ENCODE measurements at places on chromosomes 1 and 21. TPM values are rescaled to one million over a fixed set of nuclear protein-coding genes. Genes with fewer than 3 reads are reported as not detected.

DNA sequence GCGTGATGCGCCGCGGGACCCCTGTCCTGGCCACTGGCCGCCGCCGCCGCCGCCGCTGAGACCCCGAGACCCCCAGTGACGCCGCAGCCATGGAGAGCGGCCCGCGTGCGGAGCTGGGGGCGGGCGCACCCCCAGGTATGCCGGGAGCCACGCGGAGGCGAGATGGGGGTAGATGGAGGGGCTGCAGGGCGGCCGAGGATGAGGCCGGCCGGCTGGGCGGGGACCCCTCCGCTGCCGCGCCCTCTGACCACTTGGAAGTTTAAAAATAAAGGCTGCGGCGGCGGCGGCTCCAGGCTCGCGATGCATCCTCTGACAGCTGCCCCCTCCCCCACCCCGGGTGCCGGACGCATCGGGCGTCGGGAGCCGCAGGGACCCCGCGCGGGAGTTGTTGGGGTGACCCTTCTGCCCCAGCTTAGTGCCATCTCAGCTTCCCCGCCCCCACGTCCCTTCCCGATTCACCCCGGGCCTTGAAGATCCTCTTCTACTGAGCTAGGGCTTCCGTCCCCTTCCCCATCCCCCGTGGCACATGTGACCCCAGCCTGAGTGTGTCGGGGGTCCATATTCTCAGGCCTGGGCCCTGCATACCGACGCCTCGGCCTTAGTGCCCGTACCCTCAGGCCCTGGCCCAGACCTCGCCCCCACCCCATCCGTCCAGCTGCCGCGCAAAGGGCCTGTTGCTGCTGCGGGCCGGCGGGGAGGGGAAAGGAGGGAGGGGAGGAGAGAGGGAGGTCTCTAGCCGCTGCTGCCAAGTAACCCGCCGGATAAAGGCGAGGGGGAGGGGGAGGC, 562 bp downstream of the MAP7D1 start:
- H3K36me3 ChIP-seq: no peaks in the 10 kb centered on the region
- no peak for DNase-seq
- H3K4me1 ChIP-seq: peaks cover 9% of the 10 kb centered on the region
- peaks cover 24% of the 10 kb centered on the region for H3K27me3 ChIP-seq

DNA sequence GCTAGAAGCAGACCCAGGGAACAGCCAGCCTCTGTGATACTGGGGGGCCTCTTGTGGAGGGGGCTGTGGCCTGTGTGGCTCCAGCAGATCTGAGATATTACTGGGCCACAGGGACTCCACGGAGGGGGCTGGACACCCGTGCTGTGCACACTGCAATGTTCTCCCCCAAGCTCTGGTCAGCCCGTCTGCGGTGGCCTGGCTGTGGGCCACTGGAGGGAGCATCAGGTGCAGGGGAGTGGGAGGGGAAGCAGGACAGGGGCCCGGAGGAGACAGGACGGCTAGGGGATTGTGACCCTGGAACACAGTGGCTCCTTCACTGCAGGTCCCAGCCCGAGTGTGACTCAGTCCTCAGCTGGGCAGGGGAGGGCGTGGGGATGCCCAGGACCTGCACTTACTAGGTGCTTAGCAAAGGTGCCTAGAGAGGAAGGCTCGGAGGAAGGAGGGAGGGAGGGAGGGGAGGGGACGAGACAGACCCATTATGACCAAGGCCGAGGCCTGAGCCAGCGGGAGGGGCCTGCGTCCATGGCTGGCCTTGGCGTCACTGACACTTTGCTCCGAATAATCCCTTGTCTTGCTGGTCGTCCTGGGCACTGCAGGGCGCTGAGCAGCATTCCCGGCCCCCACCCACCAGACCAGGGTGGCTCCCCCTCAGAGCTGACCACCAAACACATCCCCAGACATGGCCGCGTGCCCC, 44.2 kb downstream of the PRDM16 start:
- H3K27me3 ChIP-seq: no peaks in the 10 kb centered on the region
- DNase-seq: no peak

IGSF9 gene
- total RNA-seq: 28.1 TPM

DNA sequence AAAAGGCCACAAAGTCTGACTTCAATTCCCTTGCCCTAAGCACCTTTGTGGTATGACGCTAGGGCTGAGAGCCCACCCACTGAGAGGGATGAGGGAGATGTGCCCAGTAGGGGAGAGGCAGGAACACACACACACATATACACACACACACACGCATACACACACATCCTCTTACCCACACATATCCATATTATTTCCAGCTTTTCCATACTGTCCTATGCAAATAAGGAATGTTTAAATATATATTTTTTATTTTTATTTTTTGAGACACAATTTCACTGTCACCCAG, 3.0 kb downstream of the RAB25 start:
- no peaks in the 10 kb centered on the region for H3K4me1 ChIP-seq
- no peak overlapping the region for H3K4me3 ChIP-seq
- no peak for DNase-seq
- no peaks in the 10 kb centered on the region for H3K36me3 ChIP-seq

GRCh38 chr1:204726478-204726877, 40.9 kb upstream of the LRRN2 start:
- H3K4me3 ChIP-seq: no peak overlapping the region
- DNase-seq: no peak
- H3K27ac ChIP-seq: no peak overlapping the region

DNA sequence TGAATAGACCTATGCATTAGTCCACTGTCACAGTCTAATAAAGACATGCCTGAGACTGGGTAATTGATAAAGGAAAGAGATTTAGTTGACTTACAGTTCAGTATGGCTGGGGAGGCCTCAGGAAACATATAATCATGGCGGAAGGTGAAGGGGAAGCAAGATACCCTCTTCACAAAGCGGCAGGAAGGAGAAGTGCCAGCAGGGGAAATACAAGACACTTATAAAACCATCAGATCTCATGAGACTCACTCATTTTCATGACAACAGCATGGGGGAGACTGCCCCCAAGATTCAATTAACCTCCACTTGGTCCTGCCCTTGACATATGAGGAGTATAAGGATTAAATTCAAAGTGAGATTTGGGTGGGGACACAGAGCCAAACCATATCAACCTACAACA, 59.4 kb downstream of the CAPN9 start:
- no peak overlapping the region for H3K27ac ChIP-seq
- H3K27me3 ChIP-seq: no peaks in the 10 kb centered on the region
- peak; percentile 16 for DNase-seq
- H3K4me1 ChIP-seq: no peaks in the 10 kb centered on the region
- H3K36me3 ChIP-seq: no peaks in the 10 kb centered on the region

DNA sequence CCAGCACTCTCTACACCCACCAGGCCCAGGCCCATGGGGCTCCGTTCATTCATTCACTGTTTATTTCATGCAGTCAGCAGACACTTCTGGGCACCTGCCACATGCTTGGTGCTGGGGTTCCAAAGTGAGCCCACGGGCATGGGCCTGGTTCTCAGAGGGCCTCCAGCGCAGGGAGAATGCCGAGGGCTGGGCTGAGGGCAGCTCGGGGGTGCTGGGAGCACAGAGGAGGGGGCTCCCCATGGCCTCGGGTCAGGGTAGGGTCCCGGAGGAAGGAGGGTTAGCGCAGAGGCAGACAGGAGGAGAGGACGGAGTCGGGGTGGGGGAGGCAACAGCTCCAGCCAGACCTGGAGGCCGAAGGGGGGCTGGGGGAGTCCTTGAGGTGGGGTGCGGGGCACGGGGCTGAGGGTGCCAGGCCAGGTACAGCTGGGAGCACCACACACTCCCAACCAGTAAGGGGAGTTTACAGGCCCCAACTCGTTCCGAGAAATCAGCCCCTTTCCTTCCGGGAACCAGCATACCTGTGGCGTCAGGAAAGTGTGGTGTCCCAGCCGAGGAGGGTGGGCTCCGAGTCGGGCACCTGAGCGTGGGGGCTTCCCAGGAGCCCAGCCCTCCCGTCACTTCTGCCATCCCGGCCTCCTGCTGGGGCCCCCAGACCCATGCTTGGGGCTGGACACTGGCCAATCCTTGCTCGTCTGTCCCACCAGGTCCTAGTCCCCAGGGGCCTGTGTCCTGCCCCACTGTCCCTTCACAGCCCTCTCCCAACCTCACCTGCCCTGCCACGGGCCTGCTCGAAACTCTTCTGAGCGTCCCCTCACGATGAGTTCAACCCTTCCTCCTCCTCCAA, 10.8 kb downstream of the ARHGEF16 start:
- H3K36me3 ChIP-seq: no peaks in the 10 kb centered on the region
- H3K27me3 ChIP-seq: no peaks in the 10 kb centered on the region
- H3K4me1 ChIP-seq: no peaks in the 10 kb centered on the region
- no peak overlapping the region for H3K4me3 ChIP-seq
- DNase-seq: no peak

SLC25A24 gene
- 36.8 TPM for total RNA-seq

GRCh38 chr1:225471109-225471452, 43.2 kb upstream of the LBR start:
- H3K27me3 ChIP-seq: no peaks in the 10 kb centered on the region
- H3K36me3 ChIP-seq: no peaks in the 10 kb centered on the region

GRCh38 chr1:30740251-30741238, 17.0 kb downstream of the LAPTM5 start:
- no peaks in the 10 kb centered on the region for H3K27me3 ChIP-seq
- no peaks in the 10 kb centered on the region for H3K4me1 ChIP-seq

DNA sequence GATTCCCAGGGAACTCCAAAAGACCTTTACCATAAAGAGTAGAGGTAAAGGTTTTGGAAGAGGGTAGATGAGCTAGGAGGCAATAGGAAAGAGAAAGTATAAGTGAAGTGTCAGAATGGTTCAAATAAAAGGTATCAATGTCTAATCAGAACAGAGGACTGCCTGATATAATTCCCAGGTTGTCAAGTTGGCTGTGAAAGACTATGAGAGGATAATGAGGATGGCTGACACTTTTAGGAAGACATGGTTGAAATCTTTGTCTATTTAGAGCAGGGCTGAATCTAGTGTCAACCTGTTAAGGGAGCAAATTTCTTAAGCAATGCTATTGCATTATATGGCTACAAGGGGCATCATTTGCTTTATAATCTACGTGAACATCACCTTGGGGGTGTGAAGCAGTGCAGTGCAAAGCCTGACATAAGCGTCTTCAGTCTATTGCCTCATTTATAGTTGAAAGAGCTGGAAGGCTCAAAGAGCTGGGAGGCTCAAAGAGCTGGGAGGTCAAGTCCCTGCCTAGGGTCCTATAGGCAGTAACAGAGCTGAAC, 308.3 kb upstream of the DEPDC1 start:
- H3K27me3 ChIP-seq: no peaks in the 10 kb centered on the region
- H3K27ac ChIP-seq: no peak overlapping the region
- H3K4me1 ChIP-seq: no peaks in the 10 kb centered on the region

GRCh38 chr1:156371553-156372264, 2.7 kb downstream of the RHBG start:
- peaks cover 3% of the 10 kb centered on the region for H3K4me1 ChIP-seq
- H3K4me3 ChIP-seq: no peak overlapping the region
- DNase-seq: no peak
- H3K27me3 ChIP-seq: no peaks in the 10 kb centered on the region
- H3K27ac ChIP-seq: no peak overlapping the region

DNA sequence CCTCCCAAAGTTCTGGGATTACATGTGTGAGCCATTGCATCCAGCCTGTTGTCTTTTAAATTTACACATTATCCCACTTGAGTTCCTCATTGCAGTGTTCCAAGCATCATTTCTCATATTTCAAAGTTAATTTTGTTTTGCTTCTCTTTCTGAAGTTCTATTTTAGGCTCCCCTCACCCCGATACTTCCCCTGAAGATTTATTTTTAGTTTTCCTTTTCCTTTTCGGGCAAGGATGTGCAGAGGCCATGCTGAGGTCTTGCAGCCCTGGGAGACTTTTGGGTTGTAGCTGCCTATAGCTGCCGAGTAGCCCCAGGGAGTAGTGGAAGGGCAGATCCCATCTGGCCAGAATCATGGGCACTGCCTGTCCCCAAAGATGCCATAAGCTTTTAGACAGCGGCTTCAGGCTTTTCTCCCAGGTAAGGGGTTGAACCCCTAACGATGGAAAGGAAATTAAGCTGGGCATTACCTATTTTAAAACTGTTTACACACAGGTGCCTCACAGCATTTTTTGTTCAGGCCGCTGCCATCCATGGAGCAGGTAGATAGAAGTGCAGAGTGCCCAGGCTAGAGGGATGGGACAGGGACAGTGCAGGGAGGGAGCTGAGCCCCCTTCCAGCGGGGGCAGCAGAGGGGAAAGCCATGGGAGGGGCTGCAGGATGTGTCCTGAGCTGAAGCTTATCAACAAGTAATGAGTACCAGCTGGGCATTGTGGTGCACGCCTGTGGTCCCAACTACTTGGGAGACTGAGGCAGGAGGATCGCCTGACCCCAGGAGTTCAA, 15.9 kb downstream of the PSEN2 start:
- H3K27ac ChIP-seq: no peak overlapping the region
- no peak for DNase-seq
- no peaks in the 10 kb centered on the region for H3K27me3 ChIP-seq
- H3K4me3 ChIP-seq: no peak overlapping the region
- H3K4me1 ChIP-seq: no peaks in the 10 kb centered on the region

NDC1 gene
- total RNA-seq: 57.0 TPM

OR2T33 gene
- total RNA-seq: not detected

GRCh38 chr1:238406098-238406860, 515.6 kb upstream of the ZP4 start:
- H3K4me1 ChIP-seq: no peaks in the 10 kb centered on the region
- no peak overlapping the region for H3K27ac ChIP-seq
- no peaks in the 10 kb centered on the region for H3K36me3 ChIP-seq

DNA sequence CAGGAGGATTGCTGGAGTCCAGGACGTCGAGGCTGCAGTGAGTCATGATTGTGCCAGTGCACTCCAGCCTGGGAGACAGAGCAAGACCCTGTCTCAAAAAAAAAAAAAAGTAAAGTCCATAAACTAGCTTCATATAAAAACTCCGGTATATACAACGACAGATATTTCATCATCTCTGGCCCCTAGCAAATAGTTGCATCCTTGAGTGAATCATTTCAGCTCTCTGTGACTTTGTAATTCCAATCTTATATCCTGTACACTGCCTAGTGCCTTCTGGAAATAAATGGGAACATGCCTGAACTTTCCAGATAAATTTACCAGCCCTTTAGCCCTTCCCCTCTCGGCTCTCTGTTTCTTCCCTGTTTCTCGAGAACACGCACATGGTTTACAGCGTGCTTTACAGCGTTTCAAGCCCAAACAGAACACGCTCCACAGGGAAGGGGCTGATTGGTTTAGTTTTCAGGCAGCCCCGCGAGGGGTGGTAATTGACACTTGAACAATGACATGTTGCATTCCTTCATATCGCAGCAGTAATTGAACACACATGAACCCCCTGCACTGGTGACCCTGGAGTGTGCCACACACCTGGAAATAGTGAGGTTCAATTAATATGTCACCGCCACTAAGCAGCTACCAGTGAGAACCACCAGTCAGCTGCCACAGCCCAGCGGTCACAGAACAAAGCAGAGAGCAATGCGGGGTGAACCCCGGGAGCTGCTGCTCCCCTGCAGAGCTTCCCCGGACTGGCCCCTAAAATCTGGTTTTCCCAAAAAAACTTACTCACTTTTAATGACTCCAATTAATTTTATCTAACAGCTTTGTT, 35.7 kb upstream of the SIM2 start:
- H3K36me3 ChIP-seq: no peaks in the 10 kb centered on the region
- no peak for DNase-seq
- H3K4me3 ChIP-seq: no peak overlapping the region

DNA sequence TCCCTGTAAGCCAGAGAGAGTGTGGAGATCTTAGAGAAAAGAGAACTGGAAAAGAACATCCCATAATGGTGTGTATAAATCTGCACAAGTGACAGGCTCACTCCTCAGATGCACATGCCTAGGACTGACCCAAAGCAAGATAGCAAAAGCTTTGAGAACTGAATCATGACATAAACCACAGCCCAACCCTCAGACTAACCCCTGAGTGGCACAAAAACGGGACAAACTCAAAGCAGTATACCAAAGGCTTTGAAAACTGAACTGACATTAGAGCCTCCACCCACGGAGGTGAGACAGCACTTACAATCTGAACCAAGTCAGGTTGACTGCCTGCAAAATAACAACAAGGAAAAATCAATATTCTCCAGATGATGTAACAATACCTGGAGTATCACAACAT, 70.8 kb downstream of the TIAM1 start:
- H3K27me3 ChIP-seq: no peaks in the 10 kb centered on the region
- H3K4me1 ChIP-seq: peaks cover 5% of the 10 kb centered on the region
- H3K4me3 ChIP-seq: no peak overlapping the region
- no peak for DNase-seq
- H3K27ac ChIP-seq: no peak overlapping the region

Measured in H1 (cell line).